ENCODE measurements at places on chromosomes 3 and 15.
A peak's percentile ranks its signal among the peaks of the same experiment; 100 is the strongest.

DNA sequence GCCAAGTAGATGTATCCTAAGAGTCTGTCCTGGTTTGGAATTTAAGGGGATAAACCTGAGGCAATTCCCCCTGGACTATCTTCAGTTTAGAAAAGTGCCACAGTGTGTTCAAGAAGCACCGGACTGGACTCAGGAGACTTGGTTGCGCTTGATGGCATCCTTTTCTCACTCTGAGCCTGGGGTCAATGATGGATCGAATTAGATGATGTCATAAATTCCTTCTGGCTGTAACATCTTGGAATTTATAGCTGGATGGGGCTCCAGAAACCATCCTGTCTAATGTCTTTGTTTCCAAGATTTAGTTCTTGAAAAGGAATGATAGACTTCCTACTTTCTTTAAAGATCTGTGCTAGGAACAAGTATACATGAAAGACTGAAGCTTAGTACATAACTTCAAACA is 280.6 kb downstream of the LPP start:
- no peak for DNase-seq

- no peak for DNase-seq
Observed at GRCh38 chr3:88661433-88661824, 446.0 kb upstream of the EPHA3 start.

DNA sequence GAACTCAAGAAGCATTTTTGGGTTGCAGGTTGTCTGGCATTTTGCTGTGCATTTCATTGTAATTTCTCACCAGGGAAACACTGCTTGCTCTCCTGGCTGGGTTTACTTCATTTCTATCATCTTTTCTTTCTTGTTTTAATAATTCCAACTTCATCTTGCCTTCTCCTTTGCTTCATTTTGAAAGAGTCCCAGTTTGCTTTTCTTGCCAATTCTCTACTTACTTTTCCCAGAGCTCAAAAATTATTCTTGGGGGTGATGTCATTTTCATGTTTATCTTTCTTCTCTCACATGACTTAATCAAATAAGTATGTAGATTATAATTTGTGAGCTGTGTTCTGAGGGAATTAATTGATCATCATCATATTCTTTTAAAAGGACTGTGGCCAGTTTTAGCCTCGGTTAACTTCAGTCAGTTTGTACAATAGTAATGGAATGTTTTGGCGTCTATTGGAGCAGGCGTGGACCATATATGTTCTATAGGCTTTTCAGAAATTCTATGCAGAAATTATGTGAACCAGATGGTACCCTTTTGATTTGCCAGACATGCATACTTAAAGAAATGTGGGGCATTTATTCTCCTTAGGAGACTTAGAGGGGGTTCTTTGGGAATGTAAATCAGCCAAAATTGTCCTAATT is 30.1 kb downstream of the SH3GL3 start:
- no peak for DNase-seq

DNA sequence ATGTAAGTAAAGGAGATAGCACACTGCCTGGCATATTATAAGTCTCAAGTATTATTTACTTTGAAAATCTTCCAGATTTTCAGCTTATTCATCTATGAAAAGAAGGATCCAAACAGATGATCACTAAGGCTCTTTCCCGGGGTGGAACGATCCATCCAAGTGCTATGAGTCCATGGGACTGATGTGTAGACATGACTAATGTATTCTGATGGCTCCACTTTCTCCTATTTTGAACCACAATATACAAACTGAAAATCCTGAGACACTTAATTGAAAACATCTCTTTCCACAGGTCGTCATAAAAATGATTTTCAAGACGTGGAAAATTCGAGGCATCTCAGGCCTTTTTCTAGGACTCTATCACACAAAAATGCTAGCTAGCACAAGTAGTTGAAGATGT is 33.4 kb upstream of the CHRM5 start:
- no peak for DNase-seq

- peak; percentile 87 for DNase-seq
Observed at GRCh38 chr15:67148196-67148701, 82.8 kb downstream of the SMAD3 start.

GRCh38 chr3:43522727-43523362 is 99.0 kb downstream of the ANO10 start:
- no peak for DNase-seq

GRCh38 chr3:5233026-5233425 is 45.5 kb downstream of the EDEM1 start:
- DNase-seq: no peak

- no peak for DNase-seq
Observed at GRCh38 chr3:150868282-150868681, 37.0 kb downstream of the MINDY4B start.

GRCh38 chr3:65702202-65702601 is 336.5 kb downstream of the MAGI1 start:
- DNase-seq: no peak
